ENCODE measurements at places on chromosomes 7 and 10. TPM values are rescaled to one million over a fixed set of nuclear protein-coding genes. Genes with fewer than 3 reads are reported as not detected.

Gene IGFBP3
- 40.3 TPM for polyA plus RNA-seq

DNA sequence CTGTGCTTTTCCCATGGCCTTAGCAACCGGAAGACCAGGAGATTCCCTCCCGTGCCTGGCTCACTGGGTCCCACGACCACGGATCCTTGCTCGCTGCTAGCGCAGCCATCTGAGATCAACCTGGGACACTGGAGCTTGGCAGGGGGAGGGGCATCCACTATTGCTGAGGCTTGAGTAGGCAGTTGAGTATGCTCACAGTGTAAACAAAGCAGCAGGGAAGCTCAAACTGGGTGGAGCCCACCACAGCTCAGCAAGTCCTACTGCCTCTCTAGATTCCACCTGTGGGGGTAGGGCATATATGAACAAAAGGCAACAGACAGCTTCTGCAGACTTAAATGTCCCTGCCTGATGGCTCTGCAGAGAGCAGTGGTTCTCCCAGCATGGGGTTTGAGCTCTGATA, 697.0 kb downstream of the SORCS1 start:
- DNase-seq: no peak

Gene AGR2
- 97.9 TPM for polyA plus RNA-seq

GRCh38 chr10:35442028-35442427, 105.7 kb downstream of the CCNY start:
- DNase-seq: no peak

Gene KCNIP2
- 5.9 TPM for polyA plus RNA-seq

Gene GSTO1
- 94.1 TPM for polyA plus RNA-seq
